ENCODE measurements at places on chromosomes 16 and 17. TPM values are rescaled to one million over a fixed set of nuclear protein-coding genes. Genes with fewer than 3 reads are reported as not detected.

Gene NT5M
- 0.99 TPM for total RNA-seq

Gene SRL
- total RNA-seq = 27.8 TPM

Gene FAM20A
- total RNA-seq = 4.7 TPM

Gene ZFP3
- 3.1 TPM for total RNA-seq

Gene NACA2
- total RNA-seq = not detected

Gene PPY
- not detected for total RNA-seq

Gene SIAH1
- total RNA-seq = 53.4 TPM

Gene WNT3
- 10.5 TPM for total RNA-seq

Gene C16orf92
- not detected for total RNA-seq

Gene ITGB4
- 31.4 TPM for total RNA-seq

Gene HYDIN
- 4.0 TPM for total RNA-seq

Gene MKS1
- total RNA-seq = 11.0 TPM

Gene TERB1
- 0.10 TPM for total RNA-seq

Gene DNAH17
- 0.59 TPM for total RNA-seq

DNA sequence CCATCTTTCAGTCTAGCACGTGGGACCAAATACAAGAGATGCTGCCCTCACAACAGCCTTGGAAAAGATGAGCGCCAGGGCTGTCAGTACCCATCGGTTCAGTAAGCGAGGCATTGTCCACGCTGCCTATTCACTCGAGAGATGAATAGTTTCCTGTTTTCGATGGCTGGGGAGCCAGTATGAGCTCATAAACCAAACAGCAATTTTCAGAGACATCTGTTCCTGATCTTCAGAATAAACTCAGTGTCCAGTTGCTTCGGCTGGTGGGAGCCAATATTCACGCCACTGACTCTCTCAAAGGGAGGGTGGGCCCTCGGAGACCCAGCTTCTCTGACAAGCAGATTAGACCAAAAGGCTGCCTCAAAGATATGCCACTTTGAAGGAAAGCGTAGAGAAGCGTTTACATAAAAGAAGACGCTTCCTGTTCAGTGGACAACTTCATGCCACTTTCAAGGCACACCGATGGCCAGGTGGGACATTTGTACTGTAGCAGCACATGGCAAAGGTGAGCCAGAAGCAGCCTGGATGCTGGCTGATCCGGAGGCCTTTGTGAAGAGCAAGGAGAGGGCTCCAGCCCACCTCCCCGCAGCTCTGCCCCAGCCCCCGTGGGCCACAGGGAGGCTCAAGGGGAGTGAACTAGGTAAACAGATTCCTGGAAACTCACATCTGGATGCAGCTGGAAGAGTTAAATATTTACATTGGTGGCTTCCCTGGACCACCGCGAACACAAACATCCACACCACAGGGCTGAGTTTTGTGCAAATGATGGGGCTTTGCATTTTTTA is 6.0 kb downstream of the TIMM22 start:
- peak; percentile 32 for DNase-seq

- DNase-seq = no peak
Measured at GRCh38 chr17:57113011-57113410, 28.0 kb downstream of the AKAP1 start.

DNA sequence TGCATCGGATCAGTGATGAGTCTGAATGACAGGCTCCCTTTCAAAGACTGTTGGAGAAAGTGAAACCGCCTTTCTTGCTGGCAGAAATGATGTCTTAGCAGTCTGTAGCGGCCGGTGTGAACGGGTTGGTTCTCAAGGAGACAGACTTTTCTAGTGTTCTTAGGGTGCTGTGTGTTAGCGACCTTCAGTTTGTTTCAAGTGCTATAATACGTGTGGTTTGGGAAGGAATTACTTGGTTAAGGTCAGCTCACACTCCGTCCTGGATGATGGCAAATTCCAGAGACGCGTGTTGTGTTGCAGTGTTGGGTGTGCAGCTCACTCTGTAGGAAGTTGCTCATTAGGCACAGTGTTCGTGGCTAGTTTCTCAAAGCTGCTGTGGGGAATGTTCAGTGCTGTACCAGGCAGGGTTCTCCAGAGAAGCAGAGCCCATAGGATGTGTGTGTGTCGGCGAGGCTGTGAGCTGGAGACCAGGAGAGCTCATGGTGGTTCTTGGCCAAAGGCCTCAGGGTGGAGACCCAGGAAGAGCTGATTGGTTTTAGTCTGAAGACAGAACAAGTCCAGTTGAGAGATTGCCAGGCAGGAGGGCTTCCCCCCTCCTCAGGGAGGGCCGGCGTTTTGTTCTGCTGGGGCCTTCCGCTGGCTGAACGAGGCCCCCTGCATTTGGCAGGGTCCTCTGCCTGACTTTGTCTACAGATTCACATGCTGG is 37.6 kb downstream of the ZNF750 start:
- no peak for DNase-seq

- DNase-seq = no peak
Measured at GRCh38 chr16:54545854-54546511, 259.4 kb upstream of the IRX3 start.

DNA sequence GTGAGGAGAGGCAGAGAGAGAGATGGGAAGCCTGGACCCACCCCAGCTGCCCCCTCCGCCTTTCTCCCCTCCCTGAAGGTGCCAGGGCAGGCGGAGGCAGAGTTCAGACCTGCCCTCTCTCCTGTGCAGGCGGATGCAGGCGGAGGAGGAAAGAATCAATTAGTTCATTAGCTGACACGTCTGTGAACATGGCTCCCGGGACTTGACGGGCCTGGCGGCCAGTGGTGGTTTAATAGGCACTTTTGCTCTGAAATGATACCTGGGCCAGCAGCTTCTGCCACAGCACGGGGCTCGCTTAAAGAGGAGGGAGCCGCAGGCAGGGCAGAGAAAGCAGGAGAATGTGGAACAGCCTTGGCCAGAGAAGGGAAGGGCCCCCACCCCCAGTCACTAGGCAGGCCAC is 98.1 kb downstream of the SDK2 start:
- no peak for DNase-seq

- peak; percentile 96 for DNase-seq
Measured at GRCh38 chr17:5419959-5420653, at the start of gene RPAIN. RPAIN (plus strand) TSS chr17:5420182; CDS start chr17:5420211, 29 bp downstream.

GRCh38 chr17:2929881-2930533 is 133.4 kb downstream of the OR1D5 start:
- DNase-seq = no peak

DNA sequence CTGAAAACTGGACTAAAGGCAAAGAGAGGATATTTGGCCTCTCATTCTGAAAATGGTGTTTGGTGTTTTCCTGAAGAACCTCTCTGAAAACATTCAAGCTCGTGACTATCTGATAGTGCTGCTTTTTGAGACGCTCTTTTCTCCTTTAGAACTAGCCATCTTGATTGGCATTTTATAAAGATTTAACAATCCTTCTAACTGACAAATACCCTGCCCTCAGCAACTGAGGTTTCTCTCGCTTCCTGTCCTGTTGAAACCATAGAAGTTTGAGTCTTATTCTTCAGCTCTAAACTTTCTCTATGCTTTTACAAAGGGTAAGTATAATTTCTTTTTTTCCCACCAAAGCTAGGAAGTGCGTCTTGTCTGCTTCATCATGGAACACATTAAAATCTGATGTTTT is 13.3 kb downstream of the CNEP1R1 start:
- no peak for DNase-seq

DNA sequence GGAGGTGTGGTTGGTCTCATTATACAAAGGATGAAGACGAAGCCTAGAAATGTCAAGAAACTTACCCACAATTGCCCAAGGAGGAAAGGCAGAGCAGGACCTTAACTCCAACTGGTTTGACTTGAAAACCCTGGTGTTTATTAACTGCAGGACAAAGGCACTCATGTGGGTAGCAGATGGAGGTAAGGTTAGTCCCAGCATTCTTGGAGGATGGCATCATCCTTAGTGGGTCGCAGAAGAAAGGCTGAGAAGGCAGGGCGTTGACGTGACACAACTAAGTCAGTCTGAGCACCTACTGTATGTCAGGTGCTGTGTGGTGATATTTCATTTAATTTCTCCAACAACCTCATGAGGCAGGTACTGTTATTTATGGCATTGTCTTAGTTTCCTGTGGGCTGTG is 101.3 kb downstream of the HAPSTR1 start:
- DNase-seq = no peak

DNA sequence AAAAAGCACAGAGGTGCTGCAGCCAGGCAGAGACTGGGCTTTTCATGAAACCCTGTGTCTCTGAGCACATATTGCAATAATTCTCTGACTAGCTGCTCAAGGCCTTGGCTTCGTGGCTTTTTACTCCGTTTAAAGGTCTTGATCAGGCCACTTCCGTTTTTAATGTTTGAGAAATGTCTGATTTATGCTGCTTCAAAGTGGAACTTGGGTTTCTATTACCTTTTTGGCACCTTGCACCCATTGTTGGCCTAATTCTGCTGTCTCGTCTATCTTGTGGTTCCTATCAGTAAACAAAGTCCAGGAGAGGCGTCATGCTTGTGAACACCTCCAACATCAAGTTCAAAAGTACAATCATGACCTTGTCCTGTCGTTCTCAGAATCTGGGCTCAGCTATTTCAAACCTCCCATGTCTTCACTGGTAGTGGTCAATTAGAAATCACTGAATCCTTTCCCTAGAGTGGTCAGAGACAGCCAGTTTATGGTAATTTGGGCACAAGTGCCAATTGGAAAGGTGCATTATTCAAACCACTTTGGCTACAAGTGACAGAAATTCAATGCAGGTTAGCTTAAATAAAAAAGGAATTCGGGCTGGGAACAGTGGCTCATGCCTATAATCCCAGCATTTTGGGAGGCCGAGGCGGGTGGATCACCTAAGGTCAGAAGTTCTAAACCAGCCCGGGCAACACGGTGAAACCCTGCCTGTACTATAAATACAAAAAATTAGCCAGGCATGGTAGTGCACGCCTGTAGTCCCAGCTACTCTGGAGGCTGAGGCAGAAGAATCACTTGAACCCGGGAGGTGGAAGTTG is 33.3 kb upstream of the METTL9 start:
- no peak for DNase-seq

GRCh38 chr17:21164216-21164615 is 37.5 kb downstream of the DHRS7B start:
- DNase-seq = no peak

DNA sequence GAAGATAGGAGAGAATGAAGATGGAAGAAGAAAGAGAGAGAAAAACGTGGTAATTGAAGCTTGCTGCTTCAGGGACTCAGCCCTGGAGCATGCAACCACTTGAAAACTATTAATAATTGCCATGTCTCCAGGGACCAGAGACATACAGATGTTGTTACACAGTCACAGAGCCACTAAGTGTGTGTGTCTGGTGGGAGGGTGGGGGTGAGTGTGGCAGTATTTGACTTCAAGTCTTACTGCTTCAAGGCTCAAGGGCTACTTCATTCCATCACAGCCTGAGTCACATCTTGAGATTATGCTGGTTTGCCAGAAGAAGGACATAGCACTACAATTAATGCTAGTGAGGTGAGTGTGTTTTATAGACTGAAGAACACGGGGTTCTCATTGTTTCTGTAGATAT is 202.2 kb downstream of the CDH8 start:
- DNase-seq = no peak

GRCh38 chr17:80750263-80750662 is 205.6 kb downstream of the RPTOR start:
- DNase-seq = no peak

DNA sequence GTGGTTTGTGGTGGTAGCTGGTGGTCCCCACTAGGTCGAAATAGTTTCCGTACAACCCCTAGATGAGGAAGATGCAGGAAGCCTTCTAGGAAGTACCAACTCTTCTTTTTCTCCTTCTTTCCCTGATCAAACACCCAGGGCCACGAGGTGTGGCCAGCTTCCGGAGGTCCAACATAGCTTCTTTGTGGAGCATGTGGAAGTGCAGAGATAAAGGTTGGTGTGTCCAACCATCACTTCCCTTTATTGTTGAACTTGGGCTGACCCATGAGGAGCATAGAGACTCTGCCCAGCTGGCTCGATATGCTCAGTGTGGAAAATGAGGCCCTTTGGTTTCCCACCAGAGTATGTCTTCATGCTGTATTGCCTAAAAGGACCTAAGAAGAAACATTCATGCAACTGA is 6.3 kb upstream of the RGS9 start:
- no peak for DNase-seq

GRCh38 chr17:79182176-79183042 is 107.8 kb downstream of the ENGASE start:
- DNase-seq = no peak

DNA sequence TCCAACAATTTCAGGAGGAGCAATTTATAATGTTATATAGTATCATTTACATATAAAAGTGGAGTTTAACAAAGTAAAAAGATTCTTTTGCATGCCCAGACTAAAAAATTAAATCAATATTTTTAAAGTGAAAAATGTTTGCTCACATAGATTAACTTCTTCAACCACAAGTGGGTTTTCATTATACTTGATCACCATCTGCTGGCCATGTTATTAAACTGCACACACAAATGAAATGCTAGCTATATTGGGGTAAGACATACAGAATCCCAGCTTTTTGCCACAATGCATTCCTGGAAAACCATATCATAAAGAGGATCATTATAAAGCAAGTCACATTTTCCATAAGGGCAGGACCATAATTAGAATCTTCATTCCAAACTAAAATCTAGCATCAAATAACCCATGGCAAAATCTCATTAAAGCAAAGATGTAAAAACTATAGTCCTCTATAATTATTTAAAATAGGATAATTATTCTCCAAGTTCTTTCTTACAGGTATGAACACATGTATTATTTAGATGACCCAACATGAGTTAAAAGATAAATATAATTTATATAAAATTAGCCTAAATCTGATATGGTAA is 26.3 kb downstream of the CEP112 start:
- DNase-seq = peak; percentile 67

GRCh38 chr17:48021934-48022333 is 15.7 kb downstream of the COPZ2 start:
- DNase-seq = no peak

DNA sequence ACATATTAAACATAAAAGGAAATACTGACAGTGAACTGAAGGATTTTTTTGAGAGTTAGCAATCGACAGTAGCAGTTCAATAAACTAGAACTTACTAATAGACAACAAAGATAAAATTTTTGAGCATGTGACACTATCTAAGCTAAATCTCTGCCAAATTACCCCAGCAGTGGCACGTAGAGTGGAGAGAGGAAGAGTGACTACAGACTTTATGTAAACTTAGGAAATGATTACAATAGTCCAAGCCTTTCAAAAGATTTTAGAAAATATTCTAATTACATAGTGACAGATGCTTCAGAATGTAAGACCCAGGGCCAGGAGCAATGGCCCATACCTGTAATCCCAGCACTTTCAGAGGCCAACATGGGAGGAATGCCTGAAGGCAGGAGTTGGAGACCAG is 52.4 kb downstream of the CFDP1 start:
- no peak for DNase-seq

GRCh38 chr17:15273141-15273793 is 8.1 kb upstream of the PMP22 start:
- DNase-seq = no peak

DNA sequence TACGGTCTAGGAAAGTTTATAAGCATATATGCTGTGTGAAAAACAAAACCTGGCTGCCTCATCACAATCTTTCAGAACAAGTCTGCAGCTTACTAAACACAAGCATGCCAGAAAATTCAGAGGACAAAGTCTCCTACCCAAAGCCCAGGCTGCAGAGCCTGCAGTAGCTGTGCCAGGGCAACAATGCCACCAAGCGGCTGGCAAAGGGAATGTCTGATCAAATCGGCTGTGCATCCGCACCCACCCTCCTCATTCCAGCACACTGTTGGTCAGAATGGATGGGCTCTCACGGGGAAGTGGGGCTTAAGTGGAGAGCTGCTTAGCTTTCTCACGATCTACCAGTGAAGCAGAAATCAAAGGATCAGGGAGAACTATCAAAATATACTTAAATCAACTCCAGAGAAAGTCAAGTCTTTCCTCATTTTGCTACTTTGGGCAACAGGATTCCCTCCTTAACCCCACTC is 73.5 kb downstream of the CYTH1 start:
- peak; percentile 44 for DNase-seq

- DNase-seq = no peak
Measured at GRCh38 chr17:40832840-40833239, 10.4 kb upstream of the KRT10 start.
